ENCODE measurements at places on chromosomes 3 and 15. TPM values are rescaled to one million over a fixed set of nuclear protein-coding genes. Genes with fewer than 3 reads are reported as not detected.

The CCDC14 gene
- total RNA-seq: 60.5 TPM

The TGM4 gene
- total RNA-seq: not detected

The GOLGA6L7 gene
- total RNA-seq: not detected

The A4GNT gene
- not detected for total RNA-seq

The GHSR gene
- not detected for total RNA-seq

The GCSAM gene
- total RNA-seq: 0.41 TPM

The IL16 gene
- 6.2 TPM for total RNA-seq

The CPNE4 gene
- total RNA-seq: 0.96 TPM

Measured in mucosa of descending colon (tissue), 3 donors.